Keratinocyte (primary cell): ENCODE measurements at places on chromosomes 4 and X. TPM values are rescaled to one million over a fixed set of nuclear protein-coding genes. Genes with fewer than 3 reads are reported as not detected.

Gene ATP2B3
- not detected in 3 replicates for polyA plus RNA-seq

Gene ELOVL6
- polyA plus RNA-seq = 36.5 to 65.9 TPM (median 55.4 TPM) in 3 replicates

Gene PDLIM3
- polyA plus RNA-seq = 0.08 TPM in 1 of 3 replicates, not detected in the others

Gene SLC9B1
- polyA plus RNA-seq = 0.07 to 0.26 TPM in 2 of 3 replicates, not detected in the other

- no peaks in the 10 kb centered on the region for H3K36me3 ChIP-seq
- H3K4me1 ChIP-seq = peaks cover 9% of the 10 kb centered on the region
- H3K27ac ChIP-seq = no peak overlapping the region
- DNase-seq = no peak
- H3K4me3 ChIP-seq = no peak overlapping the region
These were observed 70.8 kb upstream of the BCOR start for GRCh38 chrX:40168480-40169011.

DNA sequence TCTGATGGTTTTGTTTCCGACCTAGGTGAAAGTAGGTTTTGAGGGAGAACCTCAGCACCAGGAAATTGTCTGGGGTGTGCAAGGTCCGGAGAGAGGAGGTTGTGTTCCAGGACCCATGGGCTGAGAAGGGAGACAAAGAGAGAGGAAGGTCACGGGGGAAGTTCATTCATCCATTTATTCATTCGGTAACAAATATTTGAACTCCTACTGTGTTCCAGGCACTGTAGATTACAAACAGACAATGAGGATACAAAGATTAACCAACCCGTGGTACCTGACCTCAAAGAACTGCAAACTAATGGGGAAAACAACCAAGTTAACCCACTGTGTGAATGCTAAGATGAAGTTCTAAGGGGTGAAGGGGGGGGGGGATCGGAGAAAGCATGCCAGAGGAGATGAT lies 1.8 kb upstream of the GPC3 start:
- no peak overlapping the region for H3K4me3 ChIP-seq
- peaks cover 2% of the 10 kb centered on the region for H3K4me1 ChIP-seq
- peaks cover 32% of the 10 kb centered on the region for H3K27me3 ChIP-seq
- no peak for DNase-seq
- no peaks in the 10 kb centered on the region for H3K36me3 ChIP-seq
- H3K27ac ChIP-seq = no peak overlapping the region

- peaks cover 10% of the 10 kb centered on the region for H3K27me3 ChIP-seq
- no peak overlapping the region for H3K27ac ChIP-seq
- no peak for DNase-seq
- H3K4me3 ChIP-seq = peak overlapping the region; percentile 52
These were observed 106.5 kb upstream of the STOX2 start for GRCh38 chr4:183798301-183799253.
